Stimulated activated CD8-positive, alpha-beta memory T cell treated with anti-CD3 and anti-CD28 coated beads, Interleukin-4, amount 100 ng/mL, for 4 hours (primary cell): ENCODE measurements at places on chromosomes 4 and X.

DNA sequence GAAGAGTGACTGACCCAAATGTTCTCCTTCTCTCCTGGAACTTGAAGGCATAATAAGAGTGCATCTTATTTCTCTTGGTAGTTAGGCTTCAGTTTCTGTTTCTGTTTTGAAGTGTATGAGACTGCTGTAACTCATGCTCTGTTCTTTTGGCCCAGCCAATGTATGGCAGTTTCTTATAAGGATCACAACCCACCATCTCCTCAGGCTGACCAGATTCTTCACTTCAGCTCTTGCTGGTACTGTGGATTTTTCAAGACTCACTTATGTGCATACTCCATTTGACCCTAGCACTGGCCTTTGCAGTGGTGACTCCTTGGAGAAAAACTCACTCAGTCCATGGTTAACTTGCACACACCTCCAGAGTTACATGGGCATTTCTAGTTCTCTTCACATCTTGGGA lies 9.6 kb upstream of the YTHDC1 start:
- DNase-seq, result no peak

DNA sequence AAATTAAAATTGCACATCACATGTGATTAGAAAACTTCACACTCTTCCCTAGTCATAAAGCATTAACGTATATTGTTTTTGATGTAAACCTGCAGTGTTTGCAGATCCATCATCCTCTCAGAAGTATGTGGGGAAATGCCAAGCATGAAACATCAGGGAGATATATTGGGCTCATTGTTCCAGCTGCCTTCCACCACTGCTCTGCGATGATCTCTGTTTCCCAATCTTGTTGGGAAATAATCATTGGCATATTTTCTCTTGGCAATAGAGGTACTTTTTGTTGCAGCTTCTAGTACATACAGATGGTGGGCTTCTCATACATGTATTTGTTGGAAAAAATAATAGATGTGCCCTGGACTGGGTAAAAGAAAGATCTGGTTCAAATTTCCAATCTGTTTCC lies 466.3 kb upstream of the HS3ST1 start:
- DNase-seq, result no peak

DNA sequence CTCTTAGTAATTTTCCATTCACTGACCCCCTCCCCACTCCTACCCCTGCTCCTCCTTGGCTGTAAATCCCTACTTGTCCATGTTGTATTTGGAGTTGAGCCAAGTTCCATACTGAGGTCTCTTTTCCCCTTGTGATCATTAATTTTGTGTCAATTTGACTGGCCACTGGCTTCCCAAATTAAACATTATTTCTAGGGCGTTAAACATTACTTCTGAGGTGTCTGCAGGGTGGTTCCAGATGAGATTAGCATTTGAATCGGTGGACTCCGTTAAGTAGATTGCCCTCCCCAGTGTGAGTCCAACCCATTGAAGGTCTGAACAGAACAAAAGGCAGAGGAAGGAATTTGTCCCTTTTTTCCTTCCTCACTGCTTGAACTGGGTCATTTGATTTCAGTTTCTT lies 25.7 kb downstream of the SLC39A8 start:
- DNase-seq, result no peak

- peak; percentile 39 for DNase-seq
Measured at GRCh38 chr4:36255577-36255976, 11.3 kb upstream of the ARAP2 start.

GRCh38 chr4:16205298-16206164 lies 20.7 kb downstream of the TAPT1 start:
- no peak for DNase-seq

- no peak for DNase-seq
Measured at GRCh38 chr4:107719207-107719921, 670 bp downstream of the PAPSS1 start.

GRCh38 chrX:120207009-120207605 lies 43.5 kb upstream of the ZBTB33 start:
- DNase-seq, result no peak

GRCh38 chr4:89509708-89510281 lies 202.2 kb upstream of the GPRIN3 start:
- no peak for DNase-seq

- no peak for DNase-seq
Measured at GRCh38 chr4:76753814-76754213, 144.1 kb downstream of the SOWAHB start.

- DNase-seq, result no peak
Measured at GRCh38 chrX:132025041-132025440, 1.9 kb downstream of the STK26 start.
